ENCODE measurements at places on chromosomes 5 and 9. TPM values are rescaled to one million over a fixed set of nuclear protein-coding genes. Genes with fewer than 3 reads are reported as not detected.
A peak's percentile ranks its signal among the peaks of the same experiment; 100 is the strongest.

The N4BP3 gene
- 1.5 TPM for total RNA-seq

DNA sequence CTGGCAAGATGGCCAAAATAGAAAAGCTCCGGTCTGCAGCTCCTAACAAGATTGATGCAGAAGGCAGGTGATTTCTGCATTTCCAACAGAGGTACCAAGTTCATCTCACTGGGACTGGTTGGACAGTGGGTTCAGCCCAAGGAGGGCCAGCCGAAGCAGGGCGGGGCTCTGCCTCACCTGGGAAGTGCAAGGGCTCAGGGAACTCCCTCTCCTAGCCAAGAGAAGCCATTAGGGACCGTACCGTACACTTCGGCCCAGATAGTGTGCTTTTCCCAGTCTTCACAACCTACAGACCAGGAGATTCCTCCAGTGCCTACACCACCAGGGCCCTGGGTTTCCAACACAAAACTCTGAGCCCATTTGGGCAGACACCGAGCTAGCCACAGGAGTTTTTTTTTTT, 277.8 kb downstream of the SLCO4C1 start:
- no peak for DNase-seq

The FRMPD1 gene
- 0.21 TPM for total RNA-seq

DNA sequence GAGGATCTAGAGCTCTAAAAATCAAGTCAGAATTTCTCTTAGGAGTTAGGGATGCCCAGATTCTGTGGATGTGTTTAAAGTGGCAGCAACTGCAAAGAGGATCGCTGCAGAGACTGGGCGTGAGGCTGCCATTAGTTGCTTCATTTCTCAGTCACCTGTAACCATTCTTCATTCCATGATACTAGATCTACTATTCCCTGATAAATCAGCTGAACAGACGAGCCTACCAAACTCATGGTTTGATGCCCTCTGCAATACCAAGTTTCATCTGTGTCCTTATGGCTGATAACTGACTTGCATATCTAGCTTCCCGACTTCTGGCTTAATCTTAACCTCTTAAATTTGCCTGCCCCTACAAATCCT, 33.3 kb downstream of the UBE2R2 start:
- DNase-seq = no peak

DNA sequence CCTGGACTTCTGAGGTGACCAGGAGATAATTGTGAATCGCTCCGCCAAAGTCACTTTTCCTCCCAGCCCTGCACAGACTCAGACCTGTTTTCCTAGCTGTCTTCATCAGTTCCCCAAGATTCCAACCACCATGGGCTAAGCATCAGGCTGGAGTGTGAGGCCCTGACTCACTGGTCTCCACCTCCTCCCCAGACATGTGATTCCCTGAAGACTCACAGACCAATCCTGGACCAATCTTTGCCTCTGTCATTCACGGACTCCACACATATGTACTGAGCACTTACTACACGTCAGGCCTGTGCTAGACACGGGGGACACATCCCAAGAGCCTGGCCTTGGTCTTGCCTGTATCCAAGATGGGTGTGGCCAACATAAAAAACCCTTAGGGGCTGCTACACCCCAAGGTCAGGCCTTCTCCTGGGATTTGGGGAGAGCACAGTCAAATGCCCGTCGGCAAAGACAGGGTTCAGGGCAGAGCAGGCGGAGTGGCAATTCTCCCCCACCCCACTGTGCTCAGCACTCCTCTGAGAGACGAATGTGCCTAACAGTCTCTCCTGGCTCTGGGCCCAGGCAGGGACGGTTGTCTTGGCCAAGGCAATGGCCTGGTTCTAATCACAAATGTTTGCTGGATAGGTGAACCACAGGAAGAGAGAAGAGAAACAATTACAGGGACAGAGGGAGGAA, 11.9 kb downstream of the EEIG1 start:
- peak; percentile 70 for DNase-seq

The ENHO gene
- total RNA-seq = 0.56 TPM

The TAF11L6 gene
- total RNA-seq = not detected

DNA sequence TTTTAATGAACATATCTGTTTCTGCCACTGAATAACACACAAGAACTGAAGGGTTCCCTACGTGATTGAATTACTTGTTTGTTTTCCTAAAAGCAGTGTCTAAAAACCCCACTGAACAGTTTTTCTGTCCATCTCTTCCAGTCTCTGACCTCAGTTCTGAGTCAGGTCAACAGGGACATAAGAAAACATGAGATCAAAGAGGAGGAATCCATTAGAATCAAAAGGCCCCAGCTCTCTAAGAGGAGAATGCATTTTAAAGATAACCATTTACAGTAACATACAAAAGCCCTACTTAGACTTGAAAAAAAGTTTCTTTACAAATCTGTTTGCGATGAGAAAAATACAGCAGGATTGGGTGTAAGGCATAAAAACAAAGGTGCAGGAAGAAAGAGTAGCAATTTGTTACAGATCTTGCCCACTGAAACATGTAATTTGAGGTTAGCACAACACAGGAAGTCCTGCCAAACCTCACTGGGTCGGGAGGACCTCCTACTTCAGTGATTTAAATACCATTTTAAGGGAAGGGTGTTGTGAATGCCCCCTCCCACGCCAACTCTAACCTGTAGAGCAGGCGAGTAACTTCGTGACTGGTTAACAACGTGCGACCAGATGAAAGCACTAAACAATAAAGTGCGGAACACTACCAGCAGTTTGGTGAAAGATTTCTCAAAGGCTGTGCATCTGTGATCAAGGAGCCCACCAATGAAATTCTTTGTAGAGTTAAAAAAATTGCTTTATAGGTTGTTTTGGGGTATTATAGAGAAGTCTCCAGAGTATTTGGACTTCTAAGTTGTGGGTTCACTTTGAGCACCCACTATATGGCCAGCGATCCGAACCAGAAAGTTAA, 1.3 kb downstream of the QSOX2 start:
- no peak for DNase-seq

- no peak for DNase-seq
Observed at GRCh38 chr5:151601391-151601790, 10.3 kb upstream of the FAT2 start.

- DNase-seq = no peak
Observed at GRCh38 chr5:157236423-157236822, 29.5 kb upstream of the CYFIP2 start.

- DNase-seq = no peak
Observed at GRCh38 chr9:81549500-81550206, 139.7 kb downstream of the TLE1 start.

The SPATA6L gene
- total RNA-seq = 0.56 TPM

The C5orf52 gene
- not detected for total RNA-seq

- DNase-seq = no peak
Observed at GRCh38 chr9:129221233-129221632, 43.2 kb upstream of the IER5L start.

GRCh38 chr5:169088028-169088725, 212.8 kb downstream of the SLIT3 start:
- no peak for DNase-seq

- DNase-seq = no peak
Observed at GRCh38 chr5:107538805-107539445, 131.8 kb downstream of the EFNA5 start.

The C7 gene
- total RNA-seq = 582 TPM

The AK8 gene
- total RNA-seq = 0.18 TPM

DNA sequence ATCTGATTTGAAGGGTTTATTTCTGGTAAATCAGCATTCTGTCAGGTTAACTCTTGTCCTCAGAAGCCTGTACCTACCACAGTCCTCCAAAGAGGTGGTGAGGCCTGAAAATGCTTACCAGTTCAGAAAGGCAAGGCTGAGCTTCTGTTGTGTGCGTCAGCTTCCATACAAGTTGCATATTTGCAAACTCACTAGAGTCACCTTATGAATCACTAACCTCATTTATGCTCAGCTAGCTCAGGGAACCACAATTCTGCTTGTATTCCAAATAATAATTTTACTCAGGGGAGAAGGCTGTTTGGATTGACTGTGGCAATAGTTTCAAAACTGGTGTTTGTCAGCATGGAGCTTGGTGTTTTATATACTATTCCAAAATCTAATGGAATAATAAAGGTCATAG, 355.1 kb upstream of the RFX3 start:
- no peak for DNase-seq

The PPP2R2B gene
- 0.74 TPM for total RNA-seq

The OR1J2 gene
- total RNA-seq = not detected

The IFNA13 gene
- total RNA-seq = not detected

- no peak for DNase-seq
Observed at GRCh38 chr5:122781465-122781864, 6.6 kb downstream of the SNX2 start.

The KIF4B gene
- total RNA-seq = 0.05 TPM

GRCh38 chr9:114006931-114007691, 71.0 kb downstream of the AMBP start:
- DNase-seq = no peak

- no peak for DNase-seq
Observed at GRCh38 chr5:102226321-102226720, 69.8 kb downstream of the SLCO4C1 start.

The STC2 gene
- total RNA-seq = 13.5 TPM

DNA sequence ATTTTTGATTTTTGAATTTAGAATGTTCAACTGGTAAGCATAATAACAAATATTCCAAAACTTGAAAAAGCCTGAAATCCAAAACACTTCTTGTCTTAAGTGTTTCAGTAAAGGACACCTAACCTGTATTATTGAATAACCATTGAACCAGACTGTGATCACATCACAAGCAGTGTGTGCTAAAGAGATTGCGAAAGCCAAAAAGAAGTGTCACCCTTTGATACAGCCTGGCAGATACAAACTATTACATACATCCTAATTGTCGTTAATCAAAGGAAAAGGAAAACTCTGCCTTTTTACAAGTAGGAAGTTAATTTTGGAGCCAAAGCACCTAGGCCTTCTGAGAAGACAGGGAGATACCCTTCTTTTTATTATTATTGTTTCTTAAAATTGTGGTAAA, 8.4 kb upstream of the FAM120AOS start:
- no peak for DNase-seq

The CDHR2 gene
- 0.29 TPM for total RNA-seq

- no peak for DNase-seq
Observed at GRCh38 chr5:141135030-141135717, at the start of gene PCDHB5. TSS of gene PCDHB5 (plus strand) at chr5:141135206. CDS start at chr5:141135435, 229 bp downstream.

DNA sequence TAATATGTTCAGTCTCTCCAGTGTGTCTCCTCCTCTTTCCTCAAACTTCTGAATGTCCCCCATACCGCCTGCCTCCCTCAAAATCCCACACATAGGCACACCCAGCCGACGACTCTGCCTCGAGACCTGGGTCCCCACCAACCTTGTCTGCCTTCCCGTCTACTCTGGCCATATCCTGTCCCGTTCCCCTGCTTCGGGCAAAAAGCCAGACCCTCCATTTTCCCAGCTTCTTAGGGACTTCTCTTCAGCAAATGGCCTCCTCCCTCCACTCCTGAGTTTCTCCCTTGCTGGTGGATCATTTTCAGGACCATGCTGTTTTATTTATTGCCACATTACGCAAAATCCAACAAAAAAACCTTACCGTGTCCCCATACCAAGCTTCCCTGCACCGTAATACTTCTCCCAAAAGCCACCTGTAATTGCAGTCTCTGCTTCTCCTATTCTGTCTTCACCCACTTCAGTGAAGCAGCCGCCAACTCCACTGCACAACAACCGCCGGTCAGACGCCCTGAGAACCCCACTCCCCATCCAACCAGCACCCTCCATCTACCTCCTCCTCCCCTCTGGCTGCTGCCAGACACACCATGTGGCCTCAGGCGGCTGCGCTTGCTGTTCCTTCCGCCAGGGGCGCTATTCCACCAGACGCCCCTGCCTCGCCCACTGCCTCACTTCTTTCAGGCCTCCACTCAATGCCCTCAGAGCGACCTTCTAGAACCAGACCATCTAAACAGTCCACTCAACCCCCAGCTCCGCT, 117.0 kb downstream of the TRPM6 start:
- no peak for DNase-seq

DNA sequence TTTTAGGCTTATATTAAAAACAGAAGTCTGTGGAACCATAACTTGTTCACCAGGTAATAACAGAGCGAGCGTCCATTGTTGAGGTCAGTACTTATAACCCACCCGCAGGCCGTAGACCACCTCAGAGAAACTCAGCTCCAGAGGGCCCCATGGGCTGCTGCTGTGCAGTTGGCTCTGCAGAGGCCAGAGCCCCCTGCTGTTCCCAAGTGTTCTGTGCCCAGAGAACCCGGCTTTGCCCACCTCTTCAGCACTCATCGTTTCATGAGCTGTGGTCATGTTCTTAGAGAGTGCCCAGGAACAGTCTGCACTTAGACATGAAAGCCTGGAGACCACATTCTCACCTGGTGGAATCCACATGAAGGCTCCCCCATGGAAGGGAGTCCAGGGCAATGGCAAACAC, 50.4 kb upstream of the SLC2A8 start:
- DNase-seq = no peak

DNA sequence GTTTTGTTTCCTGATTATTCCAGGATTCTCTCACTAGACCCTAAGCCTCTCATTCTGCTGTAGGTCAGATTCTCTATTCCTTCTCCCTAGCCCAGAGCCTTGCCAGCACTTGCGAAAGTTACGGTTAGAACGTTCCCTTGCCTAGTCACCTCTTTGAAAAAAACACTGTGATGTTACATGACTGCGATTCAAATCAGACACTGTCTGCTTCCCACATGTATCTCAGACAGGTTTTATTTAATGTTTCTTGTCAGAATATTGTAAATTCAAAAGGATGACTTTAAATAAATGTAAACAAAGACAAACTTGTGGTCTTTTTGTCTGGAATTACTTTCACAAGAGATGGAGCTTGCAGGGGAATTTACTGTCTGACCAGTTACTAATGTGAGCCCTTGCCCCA, 116.5 kb upstream of the OTULINL start:
- DNase-seq = no peak

The DOCK2 gene
- total RNA-seq = 12.1 TPM

- no peak for DNase-seq
Observed at GRCh38 chr5:16628376-16628775, 11.6 kb upstream of the RETREG1 start.

GRCh38 chr5:15719784-15720183, 219.8 kb downstream of the FBXL7 start:
- DNase-seq = no peak

GRCh38 chr9:95724253-95724991, 151.1 kb upstream of the ERCC6L2 start:
- no peak for DNase-seq

DNA sequence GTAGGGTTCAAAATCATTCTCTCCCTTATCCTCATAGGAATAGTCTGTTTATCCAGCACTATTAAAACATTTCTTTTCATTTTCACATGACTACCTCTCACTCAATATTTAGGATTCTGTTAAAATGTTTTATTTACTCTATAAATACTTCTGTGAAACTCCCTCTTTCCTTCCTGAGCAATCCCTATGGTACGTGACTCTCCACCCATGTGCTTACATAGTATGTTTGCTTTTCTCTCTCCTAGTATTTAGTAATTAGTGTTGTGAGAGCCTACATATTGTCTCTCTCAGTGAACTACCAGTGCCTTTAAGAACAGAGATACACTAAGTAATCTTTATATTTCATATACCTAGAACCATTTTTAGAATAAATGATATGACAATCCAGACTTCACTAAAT, 46.0 kb downstream of the PTPRD start:
- no peak for DNase-seq

GRCh38 chr9:129489838-129490582, 130.9 kb downstream of the C9orf50 start:
- peak; percentile 48 for DNase-seq
